ENCODE measurements at places on chromosomes 1 and 21.

DNA sequence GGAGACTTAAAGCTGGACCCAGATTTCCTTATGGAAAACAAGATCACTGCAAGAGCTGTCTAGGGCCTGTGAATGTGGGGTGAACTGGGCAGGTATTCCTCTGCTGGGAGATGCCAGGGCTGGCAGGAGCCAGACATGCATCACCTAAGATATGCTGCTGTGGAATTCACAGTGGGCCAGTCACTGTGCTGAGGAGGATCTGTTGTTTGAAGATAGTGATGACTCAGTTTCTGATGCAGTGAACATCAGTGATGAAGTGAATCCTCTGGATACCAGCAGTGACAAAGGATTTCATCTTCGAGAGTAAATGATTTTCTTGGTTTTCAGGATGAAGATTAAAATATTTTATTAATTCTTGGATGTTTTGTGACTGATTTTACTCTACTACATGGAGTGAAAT lies 29.9 kb upstream of the CAMSAP2 start:
- no peak for DNase-seq

DNA sequence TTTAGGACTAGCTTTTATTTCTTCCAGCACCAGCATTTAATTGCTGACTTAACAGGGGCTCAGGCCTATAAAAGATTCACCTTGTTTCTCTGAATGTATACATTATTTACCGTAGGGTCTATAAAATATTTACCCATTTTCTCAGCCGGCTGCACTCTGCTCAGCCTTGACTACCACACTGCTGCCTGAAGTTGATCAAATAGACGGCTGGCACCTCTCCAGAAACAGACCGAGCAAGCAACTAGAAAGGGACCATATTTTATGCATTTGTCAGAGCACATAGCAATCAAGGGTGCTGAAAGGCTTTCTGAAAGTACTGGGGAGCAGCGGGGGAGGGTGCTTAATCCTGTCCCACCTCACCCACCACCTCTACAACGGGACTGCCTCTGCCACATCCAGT lies 64.7 kb upstream of the FGGY start:
- no peak for DNase-seq

DNA sequence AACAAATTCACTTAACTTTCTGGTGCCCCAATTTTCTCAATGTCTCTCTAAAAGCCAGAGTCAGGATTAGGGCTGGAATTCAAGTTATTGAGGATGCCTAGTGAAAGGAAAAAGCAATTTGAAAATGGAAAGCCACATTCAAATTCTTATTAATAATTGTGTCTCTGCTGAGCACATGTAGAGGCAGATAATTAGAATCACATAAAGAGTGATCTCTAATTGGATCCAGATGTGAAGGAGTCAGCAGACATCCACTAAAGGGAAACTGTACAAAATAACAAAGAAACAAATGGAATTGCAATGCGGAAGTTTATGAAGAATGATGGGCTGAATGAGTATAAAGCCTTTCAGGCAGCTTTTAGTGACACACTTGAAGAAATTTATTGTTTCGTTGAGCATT lies 482.6 kb downstream of the TTLL7 start:
- no peak for DNase-seq

GRCh38 chr1:25913206-25913605 lies 7.0 kb upstream of the STMN1 start:
- no peak for DNase-seq

DNA sequence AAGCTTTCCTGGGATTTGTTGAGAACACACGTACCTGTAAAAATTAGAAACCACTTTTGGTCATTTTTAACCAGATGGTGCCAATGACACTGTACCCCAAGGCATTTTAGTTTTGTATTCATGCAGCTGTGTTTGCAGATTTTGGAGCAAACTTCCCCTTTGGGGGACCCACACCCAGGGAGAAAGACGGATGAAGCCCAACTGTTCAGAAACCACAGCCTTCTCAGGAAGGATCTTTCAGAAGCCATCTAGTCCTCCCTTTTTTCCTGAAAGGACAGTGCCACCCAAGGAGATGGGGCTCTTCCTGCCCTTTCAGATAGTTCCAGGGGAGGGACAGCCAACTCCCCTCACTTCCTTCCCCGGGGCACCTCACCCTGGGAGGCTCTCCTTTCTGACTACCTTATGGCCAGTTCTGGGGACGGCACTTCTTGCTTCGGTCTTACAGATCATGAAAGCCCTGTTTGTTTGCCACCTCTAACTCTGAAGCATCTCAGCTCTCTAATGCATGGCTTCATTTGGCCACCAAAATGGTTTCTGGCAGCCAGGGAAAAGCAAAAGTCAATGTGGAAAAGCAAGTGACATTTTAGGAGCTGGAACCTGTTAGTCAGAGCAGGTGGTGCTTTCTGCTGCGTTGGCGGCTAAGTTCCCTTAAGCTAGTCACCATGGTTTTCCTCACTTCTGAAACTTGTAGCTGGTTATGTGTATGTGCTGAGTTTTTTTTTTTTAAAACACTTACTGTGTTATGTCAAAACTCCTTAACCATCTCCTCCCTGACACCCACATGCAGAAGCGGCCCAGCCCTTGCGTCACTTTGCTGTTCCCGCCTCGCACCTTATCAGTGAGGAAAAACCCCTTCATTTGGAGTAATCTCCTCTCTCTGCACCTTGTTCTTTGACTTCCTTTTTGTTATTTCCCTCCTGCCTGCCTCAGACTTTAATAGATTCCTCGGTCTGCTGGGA lies 10.1 kb downstream of the TMCC2 start:
- peak; percentile 17 for DNase-seq
